ENCODE measurements at places on chromosomes 12 and 14.

DNA sequence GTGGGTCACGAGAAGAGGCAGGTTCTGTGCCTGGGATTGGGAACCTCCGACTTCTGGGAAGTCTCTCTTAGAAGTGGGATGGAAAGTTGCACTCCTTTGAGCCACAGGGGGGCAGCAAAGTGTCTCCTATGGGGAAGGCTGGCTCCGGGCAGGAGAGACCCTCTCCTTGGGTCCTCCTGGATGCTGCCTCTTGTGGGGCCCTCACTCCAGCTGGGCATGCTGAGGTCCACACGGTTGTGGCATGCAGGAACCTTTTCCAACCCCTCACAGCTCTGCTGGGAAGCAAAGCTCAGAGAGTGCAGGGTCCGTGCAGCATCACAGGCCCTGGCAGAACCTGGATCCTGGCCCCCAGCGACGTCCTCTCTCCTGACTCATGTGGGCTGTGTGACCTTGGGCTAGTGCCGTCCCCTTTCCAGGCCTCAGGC is 17.4 kb downstream of the SDSL start:
- DNase-seq = no peak

- DNase-seq = no peak
Observed at GRCh38 chr12:82425241-82425640, 66.9 kb downstream of the METTL25 start.

GRCh38 chr12:27585739-27586265 is 61.8 kb downstream of the PPFIBP1 start:
- no peak for DNase-seq

- no peak for DNase-seq
Observed at GRCh38 chr14:94313991-94314655, 9.0 kb downstream of the SERPINA6 start.

GRCh38 chr12:47747126-47747525 is 11.6 kb downstream of the RAPGEF3 start:
- DNase-seq = no peak

DNA sequence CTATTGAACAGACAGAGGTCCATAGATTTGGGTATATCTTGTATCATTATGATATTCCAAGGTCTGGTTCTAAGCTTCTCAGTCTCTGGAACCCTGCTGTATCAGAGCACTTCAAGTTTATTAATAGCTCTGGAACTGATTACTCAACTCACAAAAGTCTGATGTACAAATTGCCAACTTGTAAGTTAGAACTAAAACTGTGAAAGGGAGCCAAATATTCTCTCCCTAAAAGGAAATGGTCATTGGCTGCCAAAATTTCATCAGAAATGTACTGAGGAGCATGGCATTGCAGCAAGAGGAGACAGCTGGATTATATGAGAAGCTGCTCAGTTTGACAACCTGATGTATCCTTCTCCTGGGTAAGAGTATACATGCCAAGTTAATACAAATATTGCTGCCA is 828.8 kb upstream of the SEL1L start:
- DNase-seq = no peak

- no peak for DNase-seq
Observed at GRCh38 chr12:69508091-69508490, 37.9 kb downstream of the FRS2 start.

GRCh38 chr12:132187646-132188450 is 43.6 kb downstream of the NOC4L start:
- no peak for DNase-seq

DNA sequence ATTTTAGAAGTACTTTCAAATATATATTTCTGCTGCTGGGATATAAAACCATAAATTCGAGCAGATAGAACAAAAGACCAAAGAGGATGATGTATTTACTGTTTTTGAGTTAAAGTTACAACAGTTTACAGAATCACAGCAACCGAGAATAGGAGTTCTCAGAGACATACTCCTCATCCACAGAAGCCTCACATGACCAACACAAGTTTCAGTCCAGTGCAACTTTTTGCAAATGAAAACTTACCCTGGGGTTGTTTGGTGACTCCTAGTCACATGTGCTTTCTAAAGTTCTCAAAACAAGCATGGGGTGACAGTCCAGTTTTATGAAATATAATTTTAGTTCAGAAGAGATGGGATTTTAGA is 117.1 kb downstream of the PRKCH start:
- DNase-seq = no peak

DNA sequence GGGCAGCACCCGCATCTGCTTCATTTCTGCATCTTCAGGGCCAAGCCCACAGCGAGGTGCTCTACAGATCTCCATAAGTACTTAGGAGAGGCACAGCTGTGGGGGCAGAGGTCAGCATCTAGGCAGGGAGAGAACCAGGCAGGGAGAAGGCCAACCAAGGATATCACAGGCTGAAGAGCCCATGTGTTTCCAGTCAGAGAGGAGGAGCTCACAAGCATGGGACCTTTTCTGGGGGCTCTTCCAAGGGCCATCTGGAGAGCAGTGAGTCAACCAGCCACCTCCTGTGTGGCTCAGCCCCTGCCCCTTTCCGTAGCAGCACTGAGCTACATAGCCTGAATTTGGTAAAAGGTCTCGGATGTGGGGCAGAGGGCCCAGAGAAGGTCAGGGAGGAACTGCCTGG is 78.5 kb downstream of the ARL6IP4 start:
- DNase-seq = no peak

DNA sequence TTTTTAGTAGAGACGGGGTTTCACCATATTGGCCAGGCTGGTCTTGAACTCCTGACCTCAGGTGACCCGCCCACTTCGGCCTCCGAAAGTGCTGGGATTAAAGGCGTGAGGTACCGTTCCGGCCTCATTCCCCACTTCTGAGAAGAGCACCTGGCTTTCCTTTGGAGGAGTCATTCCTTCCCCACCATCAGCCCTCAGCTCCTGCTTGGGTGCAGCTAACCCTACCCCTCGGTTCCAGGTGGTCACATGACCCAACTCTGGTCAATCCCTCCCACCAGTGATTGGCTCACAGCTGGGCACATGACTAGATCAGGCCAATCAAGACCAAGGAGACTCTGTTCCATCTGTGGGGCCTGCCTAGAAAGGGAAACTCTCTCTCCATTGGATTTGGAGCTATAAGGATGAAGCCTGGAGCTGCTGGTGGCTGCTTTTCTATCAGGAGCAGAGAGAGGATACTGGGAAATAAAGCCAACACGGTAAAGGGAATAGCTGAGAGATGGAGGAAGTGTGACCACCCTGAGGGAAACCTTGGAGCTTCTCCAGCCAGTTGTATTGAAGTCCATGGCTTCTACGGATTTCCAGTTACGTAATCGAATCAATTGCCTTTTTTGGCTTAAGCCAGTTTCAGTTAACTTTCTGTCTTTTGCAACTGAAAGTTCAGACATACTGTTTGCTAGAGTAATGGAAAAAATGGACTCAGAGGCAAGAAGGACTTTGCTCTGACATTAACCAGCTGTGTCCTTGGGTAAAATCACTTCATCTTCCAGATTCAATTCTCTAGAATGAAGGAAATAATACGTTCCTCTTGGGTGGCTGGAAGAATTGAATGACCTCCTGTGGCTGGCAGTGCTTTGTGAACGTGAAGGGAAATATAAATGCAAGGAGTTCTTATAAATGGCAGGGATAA is 19.7 kb upstream of the IFT81 start:
- no peak for DNase-seq

GRCh38 chr12:22691319-22691718 is 66.3 kb downstream of the ETNK1 start:
- DNase-seq = no peak

- DNase-seq = no peak
Observed at GRCh38 chr14:61489512-61489911, 168.1 kb downstream of the PRKCH start.

GRCh38 chr12:20555771-20556170 is 139.4 kb upstream of the SLCO1C1 start:
- DNase-seq = no peak

DNA sequence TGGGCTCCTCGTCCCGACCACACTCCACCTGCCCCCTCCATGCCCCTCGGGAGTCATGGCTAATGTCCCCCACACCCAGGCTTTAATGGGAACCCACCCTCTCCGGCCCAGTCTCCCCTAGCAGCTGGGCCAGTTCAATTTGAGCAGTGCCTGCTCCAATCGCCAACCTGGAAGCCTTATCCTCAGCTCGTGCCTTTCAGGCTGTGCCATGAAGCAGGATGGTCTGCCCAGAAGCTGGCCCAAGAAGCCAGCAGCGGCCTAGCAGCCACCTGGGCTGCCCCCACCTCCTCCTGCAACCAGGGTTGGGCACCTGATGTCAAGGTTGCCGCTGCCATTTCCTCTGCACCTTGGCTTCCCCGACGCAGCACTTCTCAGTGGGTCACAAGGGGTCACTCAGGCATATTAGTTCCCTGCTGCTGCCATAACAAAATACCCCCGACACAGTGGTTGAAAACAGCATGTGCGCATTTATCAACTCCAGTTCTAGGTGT is 2.3 kb upstream of the CLBA1 start:
- DNase-seq = no peak

DNA sequence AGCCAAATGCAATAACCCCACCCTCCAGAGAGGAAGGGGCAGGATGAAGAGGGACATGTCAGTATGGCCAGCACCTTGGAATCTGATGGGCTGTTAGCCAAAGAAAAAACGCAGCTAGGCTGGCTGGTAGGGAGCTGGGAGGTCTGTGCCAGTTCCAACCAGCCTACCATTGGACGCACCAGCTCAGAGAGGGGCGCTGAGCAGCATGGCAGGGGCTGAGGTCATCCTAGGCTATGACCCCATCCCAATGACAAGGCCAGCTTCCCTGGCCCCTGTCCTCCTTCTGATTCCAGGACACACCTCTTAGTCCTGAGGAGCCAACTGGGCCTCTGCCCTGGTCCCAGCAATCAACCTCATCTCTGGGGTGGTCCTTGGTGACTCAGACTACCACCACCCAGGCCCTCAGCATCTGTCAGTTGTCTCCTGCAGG is 12.2 kb downstream of the ACTN1 start:
- no peak for DNase-seq

GRCh38 chr14:64844272-64844671 is 35.4 kb downstream of the SPTB start:
- DNase-seq = no peak

DNA sequence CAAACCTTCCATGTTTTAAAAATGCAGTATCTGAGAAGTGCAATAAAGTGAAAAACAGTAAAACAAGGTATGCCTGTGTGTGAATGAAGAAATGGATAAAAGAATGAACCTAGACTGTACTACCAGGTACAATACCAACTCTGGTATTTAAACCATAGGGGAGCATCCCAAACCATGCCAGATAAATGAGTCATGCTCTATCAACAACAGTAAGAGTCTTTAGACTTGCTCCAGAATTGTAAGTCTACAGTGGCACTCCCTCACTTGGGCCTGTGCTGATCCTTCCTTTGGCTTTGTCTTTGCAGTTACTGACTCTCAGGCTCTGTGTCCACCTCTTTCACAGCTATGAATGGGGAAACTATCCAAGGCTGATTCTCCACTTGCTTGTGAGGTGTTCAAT is 38.1 kb downstream of the BBS10 start:
- no peak for DNase-seq

- DNase-seq = no peak
Observed at GRCh38 chr12:77745624-77746023, 85.1 kb upstream of the NAV3 start.

- no peak for DNase-seq
Observed at GRCh38 chr12:27807063-27807703, 27.1 kb upstream of the MANSC4 start.

DNA sequence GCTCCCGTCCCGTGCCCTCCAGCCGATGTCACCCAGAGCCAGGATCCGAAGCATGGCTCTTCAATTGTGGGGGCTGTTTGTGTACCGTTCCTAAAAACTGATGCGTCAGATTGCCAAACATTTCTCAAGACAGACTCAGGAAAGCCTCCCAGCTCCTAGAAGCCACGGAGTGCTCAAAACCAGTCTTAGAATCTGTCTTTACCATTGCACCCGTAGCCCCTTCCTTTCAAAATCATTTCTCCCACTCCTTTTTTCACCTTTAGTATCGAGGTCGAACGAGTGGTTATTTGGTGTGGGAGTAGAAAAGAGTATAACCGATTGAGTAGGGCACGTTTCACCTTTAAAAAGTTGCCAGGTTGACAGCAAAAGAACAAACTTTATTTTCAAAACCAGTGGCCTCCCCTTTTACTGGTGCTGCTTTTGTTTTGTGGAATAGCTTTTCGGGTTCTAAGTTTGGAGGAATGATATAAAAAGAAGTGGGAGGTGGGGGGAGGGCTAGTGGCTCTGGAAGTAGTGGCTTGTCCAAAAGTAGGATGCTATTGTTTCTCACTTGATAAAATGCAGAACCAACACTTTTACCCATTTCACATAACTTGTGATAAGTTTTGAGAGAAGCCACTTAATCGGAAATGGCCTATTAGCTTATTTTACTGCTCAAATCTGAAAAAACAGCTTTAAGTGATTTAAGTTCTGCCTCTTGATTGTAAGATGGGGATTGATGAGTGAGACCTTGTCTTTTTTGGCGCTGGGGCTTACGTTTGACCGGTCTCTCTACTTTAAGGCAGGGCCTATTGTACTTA is 803 bp downstream of the STK38L start:
- DNase-seq = no peak

- no peak for DNase-seq
Observed at GRCh38 chr12:57845478-57846284, 848 bp downstream of the CTDSP2 start.

DNA sequence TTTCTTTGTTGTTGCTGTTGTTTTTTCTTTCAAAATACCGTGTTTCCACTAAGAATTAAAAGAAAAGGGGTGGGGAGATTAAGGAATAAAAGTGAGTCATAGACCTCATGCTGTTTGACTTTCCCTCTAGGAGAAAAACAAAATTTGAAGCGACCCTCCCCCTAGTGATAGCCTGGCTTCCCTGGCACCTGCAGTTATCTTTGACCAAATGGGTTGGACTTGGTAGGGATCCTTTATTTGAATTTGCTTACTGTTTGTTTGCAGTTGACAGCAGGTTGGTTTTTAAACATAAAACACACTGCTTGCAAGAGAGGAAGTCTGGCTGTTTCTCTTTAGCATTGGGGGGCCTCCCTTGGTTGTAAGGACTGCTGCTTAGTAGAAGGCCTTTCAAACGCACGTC is 14.0 kb downstream of the OTX2 start:
- DNase-seq = no peak

DNA sequence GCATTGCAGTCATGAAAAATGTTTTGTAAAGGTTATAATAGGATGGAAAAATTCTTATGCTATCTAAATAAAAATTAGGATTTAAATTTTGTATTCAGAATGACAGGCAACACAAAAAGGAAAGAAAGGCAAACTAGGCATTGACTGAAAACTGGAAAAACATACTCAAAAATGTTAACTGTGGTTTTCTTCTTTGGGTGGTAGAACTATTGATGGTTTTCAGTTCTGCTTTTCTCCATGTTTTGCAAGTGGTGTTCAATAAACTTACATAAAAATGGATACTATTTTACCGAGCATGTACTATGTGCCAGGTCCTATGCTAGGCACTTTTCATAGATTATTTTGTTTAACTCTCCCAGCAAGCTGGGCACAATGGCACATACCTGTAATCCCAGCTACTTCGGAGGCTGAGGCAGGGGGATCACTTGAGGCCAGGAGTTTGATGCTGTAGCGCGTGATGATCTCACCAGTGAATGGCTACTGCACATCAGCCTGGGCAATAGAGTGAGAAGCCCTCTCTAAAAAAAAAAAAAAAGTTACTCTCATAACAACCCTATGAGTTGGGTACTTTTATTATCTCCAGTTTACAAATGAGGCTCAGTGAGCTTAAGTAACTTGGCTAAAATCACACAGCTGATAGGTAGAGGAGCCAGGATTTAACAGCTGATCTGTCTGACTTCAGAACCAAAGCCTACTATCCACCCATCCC is 26.3 kb upstream of the TCP11L2 start:
- DNase-seq = no peak

GRCh38 chr14:100592972-100593371 is 5.8 kb upstream of the BEGAIN start:
- no peak for DNase-seq

Data from NCI-H1436 treated with DMSO at 0.1 percent for 48 hours (cell line).